Panc1 (cell line): ENCODE measurements at places on chromosomes 11 and 22.
A peak's percentile ranks its signal among the peaks of the same experiment; 100 is the strongest.

DNA sequence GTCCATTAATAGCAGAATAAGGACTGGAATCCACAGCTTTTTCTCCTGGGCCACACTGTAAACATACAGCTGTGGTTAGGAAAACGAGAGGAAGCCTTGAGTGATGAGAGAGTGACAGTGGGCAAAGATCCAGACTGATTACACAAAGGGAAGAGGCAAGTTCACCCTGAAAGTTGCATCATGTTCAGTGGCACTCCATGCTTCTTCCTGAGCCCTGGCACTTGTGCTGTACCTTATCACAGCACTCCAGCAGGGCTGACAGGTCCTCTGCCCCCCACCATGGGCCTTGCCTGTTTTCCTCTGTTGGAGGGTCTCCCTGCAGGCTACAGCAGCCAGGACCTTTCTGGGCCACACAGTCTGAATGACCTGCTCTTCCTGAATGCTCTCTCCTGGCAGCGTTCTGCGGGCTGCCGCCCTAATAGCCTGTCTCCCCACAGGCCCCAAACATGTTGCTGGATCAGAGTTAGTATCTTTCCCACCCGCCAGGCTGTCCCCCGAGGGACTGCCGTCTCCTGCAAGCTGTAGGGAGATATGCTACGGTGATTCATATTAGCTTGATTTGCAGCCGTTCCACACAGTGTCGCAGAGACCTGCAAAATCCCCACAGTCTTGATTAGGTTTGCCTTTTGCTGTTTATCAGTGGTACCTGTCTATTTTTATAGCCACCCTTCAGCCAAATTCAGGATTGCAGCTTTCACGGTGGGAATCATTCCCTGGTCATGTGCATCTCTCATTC is 60.2 kb downstream of the NTM start:
- no peaks in the 10 kb centered on the region; the same call in 1 of the 2 replicates for H3K27me3 ChIP-seq
- H3K27ac ChIP-seq, result no peak overlapping the region
- no peak for DNase-seq
- H3K4me3 ChIP-seq, result no peak overlapping the region
- no peaks in the 10 kb centered on the region for H3K4me1 ChIP-seq

- H3K36me3 ChIP-seq, result no peaks in the 10 kb centered on the region
- no peak overlapping the region for H3K27ac ChIP-seq
Observed at GRCh38 chr22:20624161-20624616, 116.8 kb downstream of the MED15 start.

DNA sequence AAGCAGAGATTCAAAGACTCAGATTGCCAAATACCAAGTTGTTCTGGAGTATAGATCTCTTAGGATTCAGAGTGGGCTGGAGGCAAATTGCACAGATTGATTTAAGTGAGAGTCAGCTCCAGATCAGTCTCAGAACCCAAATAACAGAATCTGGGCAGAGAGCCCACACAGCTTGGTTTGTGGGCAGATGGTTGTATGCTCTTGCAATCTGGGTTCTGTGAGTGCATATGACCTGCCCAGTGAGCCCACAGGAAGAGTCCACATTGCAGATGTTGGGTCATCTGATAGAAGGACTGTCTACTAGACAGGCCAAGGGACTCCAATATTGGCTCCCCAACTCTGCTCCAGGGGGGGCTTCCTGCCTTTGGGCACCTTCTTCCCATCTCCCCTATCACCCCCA is 65.9 kb downstream of the ADAMTS15 start:
- no peak overlapping the region for H3K27ac ChIP-seq
- H3K27me3 ChIP-seq, result no peaks in the 10 kb centered on the region
- peaks cover 16% of the 10 kb centered on the region for H3K4me1 ChIP-seq
- DNase-seq, result no peak
- H3K4me3 ChIP-seq, result no peak overlapping the region
- H3K36me3 ChIP-seq, result no peaks in the 10 kb centered on the region

GRCh38 chr22:44555046-44555445 is 57.0 kb upstream of the RTL6 start:
- no peak overlapping the region for H3K4me3 ChIP-seq
- no peak overlapping the region for H3K27ac ChIP-seq
- no peak for DNase-seq
- H3K27me3 ChIP-seq, result no peaks in the 10 kb centered on the region

- no peak overlapping the region for H3K4me3 ChIP-seq
- H3K36me3 ChIP-seq, result no peaks in the 10 kb centered on the region
- DNase-seq, result no peak
- no peaks in the 10 kb centered on the region for H3K27me3 ChIP-seq
Observed at GRCh38 chr22:30856741-30857502, 111.7 kb downstream of the MORC2 start.

- H3K27ac ChIP-seq, result no peak overlapping the region
- DNase-seq, result no peak
- H3K27me3 ChIP-seq, result peaks cover 6% of the 10 kb centered on the region; the same call in 1 of the 2 replicates
- no peaks in the 10 kb centered on the region for H3K4me1 ChIP-seq
- no peaks in the 10 kb centered on the region for H3K36me3 ChIP-seq
- no peak overlapping the region for H3K4me3 ChIP-seq
Observed at GRCh38 chr11:117633186-117633754, 163.7 kb downstream of the DSCAML1 start.

GRCh38 chr22:49239264-49240015 is 588.2 kb downstream of the BRD1 start:
- no peaks in the 10 kb centered on the region for H3K27me3 ChIP-seq
- DNase-seq, result no peak
- no peak overlapping the region for H3K27ac ChIP-seq
- no peaks in the 10 kb centered on the region for H3K36me3 ChIP-seq
- H3K4me1 ChIP-seq, result no peaks in the 10 kb centered on the region
- no peak overlapping the region for H3K4me3 ChIP-seq

- H3K36me3 ChIP-seq, result no peaks in the 10 kb centered on the region
- peak within 1 kb of the TSS; percentile 77 for H3K4me3 ChIP-seq
- H3K27me3 ChIP-seq, result no peaks in the 10 kb centered on the region
- H3K27ac ChIP-seq, result peak within 1 kb of the TSS; percentile 99
- peaks cover 22% of the 10 kb centered on the region for H3K4me1 ChIP-seq
Observed at GRCh38 chr11:66856496-66857233, at the start of gene LRFN4. LRFN4 (plus strand) TSS chr11:66857064; CDS start chr11:66857745, 681 bp downstream.

DNA sequence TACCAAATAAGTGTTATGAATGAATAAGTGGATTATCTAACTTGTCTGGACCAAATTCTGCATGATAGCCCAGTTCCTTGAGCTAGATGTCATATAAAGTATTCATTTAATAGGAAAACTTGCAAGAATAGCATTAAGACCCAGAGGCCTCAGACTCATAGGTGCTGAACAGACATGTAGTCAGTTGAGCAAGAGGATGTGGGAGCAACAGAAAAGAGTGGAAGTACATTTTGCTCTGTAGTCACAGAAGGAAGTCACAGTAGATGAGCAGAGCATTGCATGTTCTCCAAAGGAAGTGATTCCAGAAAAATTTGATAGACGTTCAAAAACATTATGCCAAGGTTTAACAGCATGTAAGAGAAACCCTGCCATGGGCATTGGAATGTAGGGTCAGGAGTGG is 9.5 kb downstream of the HOATZ start:
- no peak for DNase-seq
- H3K27ac ChIP-seq, result no peak overlapping the region
- peaks cover 4% of the 10 kb centered on the region; the same call in 1 of the 2 replicates for H3K27me3 ChIP-seq
- no peaks in the 10 kb centered on the region for H3K4me1 ChIP-seq
- H3K36me3 ChIP-seq, result no peaks in the 10 kb centered on the region
- H3K4me3 ChIP-seq, result no peak overlapping the region

DNA sequence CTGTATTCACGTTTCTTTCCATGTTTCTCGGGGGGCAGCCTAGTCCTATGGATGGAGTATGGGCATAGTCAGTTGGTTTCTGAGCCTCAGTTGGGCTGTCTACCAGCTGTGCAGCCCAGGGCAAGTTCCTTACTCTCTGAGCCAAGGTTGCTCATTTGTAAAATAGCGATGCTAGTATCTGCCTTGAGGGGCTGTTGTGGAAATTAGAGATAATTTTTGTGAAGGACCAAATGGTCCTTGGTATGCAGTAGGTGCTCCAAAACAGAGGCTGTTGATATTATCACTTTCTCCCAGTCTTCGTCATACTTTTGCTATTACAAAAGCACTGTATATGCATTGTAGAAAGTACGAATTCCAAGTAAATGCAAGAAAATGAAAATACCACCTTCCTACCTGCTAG is 82.7 kb upstream of the MYOD1 start:
- H3K27me3 ChIP-seq, result no peaks in the 10 kb centered on the region; the same call in 1 of the 2 replicates
- H3K4me1 ChIP-seq, result no peaks in the 10 kb centered on the region
- no peak overlapping the region for H3K4me3 ChIP-seq
- no peak for DNase-seq
- no peak overlapping the region for H3K27ac ChIP-seq

DNA sequence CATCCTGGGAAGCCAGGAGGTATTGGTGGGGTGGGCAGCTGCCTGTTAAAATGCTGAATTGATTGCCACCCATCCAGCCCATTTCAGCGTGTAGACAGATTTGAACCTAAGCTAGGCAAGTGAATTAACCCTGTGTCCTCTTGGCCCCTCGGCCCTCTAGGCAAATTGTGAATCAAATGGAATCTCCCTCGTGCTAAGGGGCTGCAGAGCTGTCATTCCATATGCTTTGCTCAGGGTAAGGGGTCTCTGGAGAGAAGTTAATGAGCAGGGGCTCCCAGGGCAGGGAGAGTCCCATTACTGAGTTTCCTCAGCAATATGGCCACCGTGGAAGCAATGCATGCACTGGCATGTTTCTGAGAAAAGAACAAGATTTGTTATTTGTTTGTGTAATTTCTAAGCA is 117.7 kb upstream of the RCN1 start:
- H3K27me3 ChIP-seq, result peaks cover 2% of the 10 kb centered on the region; the same call in 1 of the 2 replicates
- H3K36me3 ChIP-seq, result no peaks in the 10 kb centered on the region
- H3K4me3 ChIP-seq, result no peak overlapping the region
- no peak for DNase-seq
- no peaks in the 10 kb centered on the region for H3K4me1 ChIP-seq

GRCh38 chr11:40119661-40120060 is 1339.8 kb downstream of the LRRC4C start:
- H3K27ac ChIP-seq, result no peak overlapping the region
- H3K36me3 ChIP-seq, result no peaks in the 10 kb centered on the region
- no peaks in the 10 kb centered on the region for H3K27me3 ChIP-seq

- H3K27me3 ChIP-seq, result no peaks in the 10 kb centered on the region
- H3K36me3 ChIP-seq, result no peaks in the 10 kb centered on the region
- H3K4me3 ChIP-seq, result no peak overlapping the region
- no peak overlapping the region for H3K27ac ChIP-seq
- DNase-seq, result no peak
- H3K4me1 ChIP-seq, result no peaks in the 10 kb centered on the region
Observed at GRCh38 chr22:45426387-45426786, 12.9 kb downstream of the RIBC2 start.

- H3K27me3 ChIP-seq, result no peaks in the 10 kb centered on the region
- no peak for DNase-seq
- H3K36me3 ChIP-seq, result no peaks in the 10 kb centered on the region
- H3K4me1 ChIP-seq, result peaks cover 1% of the 10 kb centered on the region; the same call in 1 of the 2 replicates
Observed at GRCh38 chr22:20026996-20027601, 6.2 kb downstream of the TANGO2 start.

GRCh38 chr22:37999640-38000272 is 15.4 kb upstream of the SOX10 start:
- H3K27ac ChIP-seq, result no peak overlapping the region
- no peak for DNase-seq
- H3K4me3 ChIP-seq, result no peak overlapping the region
- H3K36me3 ChIP-seq, result no peaks in the 10 kb centered on the region

DNA sequence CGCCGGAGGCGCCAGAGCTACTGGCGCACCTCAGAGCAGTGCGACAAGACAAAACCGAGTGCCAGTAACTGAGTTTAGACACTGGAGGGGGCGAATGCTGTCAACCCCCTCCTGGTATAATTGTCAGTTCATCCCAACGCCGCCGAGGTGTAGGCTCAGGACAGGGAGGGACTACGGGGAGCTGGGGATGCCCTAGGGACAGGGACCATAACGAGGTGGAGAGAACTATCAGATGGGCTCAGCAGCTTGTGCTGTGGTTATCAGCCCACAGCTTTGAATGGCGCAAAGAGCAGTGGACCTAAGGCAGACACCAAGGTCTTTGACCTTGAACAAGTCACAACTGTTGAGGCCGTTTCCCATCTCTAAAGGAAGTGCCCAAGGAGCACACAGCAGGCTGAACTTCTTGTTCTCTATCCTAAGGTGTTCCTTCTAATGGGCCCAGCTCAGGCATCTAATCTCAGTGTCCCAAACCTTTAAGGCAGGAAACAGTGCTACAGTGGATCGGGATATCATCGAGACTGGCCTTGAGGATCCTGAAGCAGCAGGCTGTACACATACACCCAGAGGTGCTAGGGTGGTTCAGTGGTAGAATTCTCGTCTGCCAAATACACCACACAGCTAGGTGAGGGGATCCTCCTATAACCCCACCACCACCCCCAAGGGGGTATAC is 958 bp upstream of the TUT1 start:
- peaks cover 24% of the 10 kb centered on the region for H3K4me1 ChIP-seq
- H3K27ac ChIP-seq, result peak overlapping the region; percentile 91
- peak overlapping the region; percentile 86 for H3K4me3 ChIP-seq
- H3K27me3 ChIP-seq, result no peaks in the 10 kb centered on the region

- H3K27me3 ChIP-seq, result no peaks in the 10 kb centered on the region
- no peaks in the 10 kb centered on the region for H3K4me1 ChIP-seq
- no peaks in the 10 kb centered on the region for H3K36me3 ChIP-seq
- DNase-seq, result no peak
- H3K27ac ChIP-seq, result no peak overlapping the region
Observed at GRCh38 chr11:87603887-87604286, 566.2 kb downstream of the TMEM135 start.

- H3K4me3 ChIP-seq, result no peak overlapping the region
- no peaks in the 10 kb centered on the region for H3K4me1 ChIP-seq
- H3K36me3 ChIP-seq, result no peaks in the 10 kb centered on the region
- H3K27me3 ChIP-seq, result no peaks in the 10 kb centered on the region
- no peak overlapping the region for H3K27ac ChIP-seq
Observed at GRCh38 chr22:39941601-39942000, 18.6 kb upstream of the TMA7B start.

GRCh38 chr11:21537980-21538379 is 654.9 kb upstream of the ANO5 start:
- no peak overlapping the region for H3K4me3 ChIP-seq
- DNase-seq, result no peak
- no peaks in the 10 kb centered on the region for H3K27me3 ChIP-seq
- no peaks in the 10 kb centered on the region for H3K4me1 ChIP-seq
- H3K36me3 ChIP-seq, result no peaks in the 10 kb centered on the region

- no peaks in the 10 kb centered on the region for H3K27me3 ChIP-seq
- no peaks in the 10 kb centered on the region for H3K4me1 ChIP-seq
- H3K4me3 ChIP-seq, result no peak overlapping the region
- no peak overlapping the region for H3K27ac ChIP-seq
Observed at GRCh38 chr11:63551091-63551888, 11.9 kb downstream of the PLAAT2 start.

- DNase-seq, result no peak
- H3K27me3 ChIP-seq, result no peaks in the 10 kb centered on the region; the same call in 1 of the 2 replicates
- H3K27ac ChIP-seq, result no peak overlapping the region
- no peak overlapping the region for H3K4me3 ChIP-seq
Observed at GRCh38 chr11:101466352-101466751, 117.5 kb downstream of the TRPC6 start.

GRCh38 chr11:69638941-69639681 is 1.8 kb upstream of the CCND1 start:
- peak; percentile 82 for DNase-seq
- H3K27ac ChIP-seq, result peak overlapping the region; percentile 98
- H3K27me3 ChIP-seq, result no peaks in the 10 kb centered on the region
- H3K36me3 ChIP-seq, result peaks cover 7% of the 10 kb centered on the region; the same call in 1 of the 2 replicates
- peaks cover 40% of the 10 kb centered on the region for H3K4me1 ChIP-seq

- H3K27ac ChIP-seq, result no peak overlapping the region
- H3K36me3 ChIP-seq, result no peaks in the 10 kb centered on the region
- H3K4me1 ChIP-seq, result no peaks in the 10 kb centered on the region
- H3K4me3 ChIP-seq, result no peak overlapping the region
- no peak for DNase-seq
Observed at GRCh38 chr11:63504933-63505586, 824 bp upstream of the LGALS12 start.

GRCh38 chr22:39942439-39943230 is 17.6 kb upstream of the TMA7B start:
- DNase-seq, result no peak
- H3K4me1 ChIP-seq, result no peaks in the 10 kb centered on the region
- no peak overlapping the region for H3K4me3 ChIP-seq
- H3K36me3 ChIP-seq, result no peaks in the 10 kb centered on the region
- no peak overlapping the region for H3K27ac ChIP-seq
- H3K27me3 ChIP-seq, result no peaks in the 10 kb centered on the region
